Activated CD4-positive, alpha-beta T cell treated with anti-CD3 and anti-CD28 coated beads, Interleukin-2, Interleukin-4, amounts not matched to agents 100 ng/mL and 50 ng/mL, durations not matched to agents 16 hours and 8 hours (primary cell): ENCODE measurements at places on chromosomes 5 and 9.
A peak's percentile ranks its signal among the peaks of the same experiment; 100 is the strongest.

DNA sequence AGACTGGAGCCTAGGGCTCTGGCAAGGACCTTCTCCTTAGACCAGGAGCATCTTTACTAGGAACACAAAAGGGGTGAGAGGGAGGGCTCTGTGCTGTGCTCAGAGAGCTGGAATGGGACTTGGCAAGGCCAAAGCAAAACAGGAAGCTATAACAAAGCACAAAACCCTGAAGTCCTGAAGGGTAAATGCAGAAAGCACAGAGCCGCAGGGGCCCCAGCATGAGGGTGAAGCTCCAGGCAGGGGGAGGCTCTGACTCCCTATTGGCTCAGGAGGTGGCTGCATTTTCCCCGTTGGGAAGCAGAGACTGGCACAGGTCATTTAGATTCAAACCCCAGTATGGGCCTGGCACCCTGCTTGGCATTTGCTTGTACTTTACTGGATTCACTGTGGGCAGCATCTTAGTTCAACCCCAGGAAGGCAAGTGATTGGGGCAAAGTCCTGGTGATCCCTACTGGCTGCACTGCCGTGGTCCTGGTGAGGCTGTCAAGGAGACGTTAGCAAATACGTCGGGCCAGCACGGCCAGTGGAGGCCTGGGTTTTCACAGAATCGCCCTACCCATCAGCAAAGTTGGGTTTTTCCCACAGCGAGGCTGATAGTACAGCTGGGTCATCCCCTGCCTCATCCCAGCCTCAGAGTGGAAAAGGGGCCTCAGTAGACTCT lies 46.3 kb downstream of the GGTA1 start:
- DNase-seq = no peak

GRCh38 chr5:61402244-61402823 lies 70.3 kb downstream of the ZSWIM6 start:
- no peak for DNase-seq

DNA sequence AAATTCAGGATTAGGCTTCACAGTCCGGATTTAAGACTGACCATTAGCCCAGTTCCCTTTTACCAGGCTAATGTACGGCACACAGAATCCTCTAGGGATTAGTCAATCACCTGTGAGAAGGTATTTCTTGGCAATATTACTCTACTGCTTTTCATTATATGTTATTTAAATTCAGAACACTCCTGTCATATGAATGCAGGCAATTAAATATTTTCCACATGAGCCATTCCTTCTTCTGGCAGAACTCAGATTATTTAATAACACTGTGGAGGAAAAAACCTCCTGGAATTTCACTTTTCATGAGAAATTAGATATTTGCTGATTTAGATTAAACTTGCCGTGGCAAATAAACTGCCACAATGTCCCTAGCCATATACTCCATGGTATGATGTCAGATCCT lies 1357.5 kb upstream of the C9orf72 start:
- DNase-seq = no peak

GRCh38 chr9:89225587-89225986 lies 47.0 kb upstream of the SHC3 start:
- no peak for DNase-seq

DNA sequence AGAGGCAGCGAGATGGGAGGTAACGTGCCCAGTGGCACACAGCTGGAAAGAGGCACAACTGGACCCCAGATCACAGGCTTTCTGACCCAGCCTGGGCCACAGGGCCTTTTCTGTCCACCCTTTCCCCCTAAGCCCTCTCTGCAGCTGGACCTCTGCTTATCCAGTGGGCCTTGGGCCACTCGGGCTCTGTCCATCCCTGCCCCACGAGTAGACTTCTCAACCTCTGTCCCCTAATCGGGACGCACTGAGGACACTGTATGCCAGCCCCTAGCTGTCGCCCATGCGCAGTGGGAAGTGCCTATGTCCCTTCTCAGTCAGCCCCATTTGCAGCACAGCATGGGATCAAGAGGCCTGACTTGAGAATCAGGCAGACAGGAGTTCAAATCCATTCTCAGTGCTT lies 65.6 kb upstream of the NEURL1B start:
- no peak for DNase-seq

GRCh38 chr9:94100152-94100879 lies 16.1 kb downstream of the PTPDC1 start:
- no peak for DNase-seq

DNA sequence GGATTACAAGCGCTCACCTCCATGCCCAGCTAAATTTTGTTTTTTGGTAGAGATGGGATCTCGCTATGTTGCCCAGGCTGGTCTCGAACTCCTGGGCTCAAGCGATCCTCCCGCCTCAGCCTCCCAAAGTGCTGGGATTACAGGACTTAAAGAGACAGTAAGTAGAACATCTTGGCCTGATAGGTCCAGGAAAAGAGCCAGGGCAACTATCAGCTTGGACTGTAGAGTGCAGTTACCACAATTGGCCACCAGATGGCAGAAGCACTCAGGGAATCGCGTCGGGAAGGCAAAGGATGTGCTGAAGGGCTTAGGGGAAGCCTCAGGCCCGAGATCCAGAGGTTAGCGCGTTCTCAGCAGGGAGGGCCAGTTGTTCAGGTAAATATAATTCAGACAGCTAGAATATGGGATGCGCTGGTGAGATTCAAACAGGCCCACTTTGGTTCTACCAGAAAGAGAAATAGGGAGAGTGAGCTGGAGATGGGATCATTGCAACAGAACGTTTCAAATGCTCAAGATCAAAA lies 21.5 kb downstream of the C9orf57 start:
- DNase-seq = peak; percentile 72

- peak; percentile 61 for DNase-seq
Measured at GRCh38 chr9:1869843-1870242, 145.3 kb upstream of the SMARCA2 start.

- DNase-seq = peak; percentile 14
Measured at GRCh38 chr9:98707166-98708102, 1.3 kb downstream of the GABBR2 start.

DNA sequence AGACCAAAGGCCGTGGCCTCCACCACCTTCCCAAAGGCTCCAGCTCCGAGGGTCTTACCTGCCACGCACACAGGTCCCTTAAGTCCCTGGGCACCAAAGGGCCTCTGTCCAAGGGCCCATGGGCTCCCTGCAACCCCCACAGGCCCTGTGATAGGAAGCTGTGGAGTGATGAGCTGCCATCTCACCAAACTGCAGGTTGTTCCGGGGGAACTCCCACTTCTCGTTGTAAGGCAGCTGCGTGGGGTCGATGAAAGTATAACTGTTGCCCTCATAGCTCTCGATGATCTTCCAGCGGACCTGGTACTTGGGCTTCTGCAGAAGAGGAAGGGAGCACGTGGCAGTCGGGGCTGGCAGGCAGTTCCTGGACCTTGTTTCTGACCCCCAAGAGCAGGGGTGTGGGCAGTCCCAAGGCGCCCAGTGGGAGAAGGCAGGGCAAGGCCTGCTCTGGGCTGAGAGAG lies 24.8 kb downstream of the CSF1R start:
- no peak for DNase-seq

DNA sequence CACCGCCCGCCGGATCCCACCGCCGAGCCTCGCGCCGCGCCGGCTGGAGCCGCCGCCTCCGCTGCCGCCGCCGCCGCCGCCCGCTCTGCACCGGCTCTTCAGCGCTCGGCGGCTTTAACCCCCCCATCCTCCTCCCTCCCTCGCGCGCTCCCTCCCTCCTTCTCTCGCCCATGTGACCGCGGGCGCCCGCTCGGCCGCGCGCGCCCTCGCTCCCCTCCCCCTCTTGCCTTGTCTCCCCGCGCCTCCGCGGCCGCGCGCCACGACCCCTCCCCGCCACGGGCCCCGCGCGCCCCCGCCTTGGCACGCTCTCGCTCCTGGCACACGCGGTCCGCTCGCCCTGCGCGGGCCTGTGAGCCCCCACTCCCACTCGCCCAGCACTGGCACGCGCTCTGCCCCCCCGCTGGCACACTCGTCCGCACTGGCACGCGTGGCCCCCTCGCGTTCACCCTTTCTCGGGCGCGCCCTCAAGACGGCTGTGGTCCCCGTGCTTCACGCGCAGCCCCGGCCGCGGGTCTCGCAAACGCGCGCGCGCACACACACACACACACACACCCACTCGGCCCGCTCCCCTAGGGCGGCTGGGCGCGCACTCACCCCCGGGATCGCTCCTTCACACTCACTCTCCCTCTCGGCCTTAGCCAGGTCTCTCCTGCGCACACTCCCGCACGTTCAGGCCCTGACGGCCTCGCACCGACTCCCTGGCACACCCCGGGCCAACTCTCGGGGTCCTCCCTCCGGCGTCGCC lies at the start of gene CNTFR:
TSS of gene CNTFR (minus strand) at position 89 of the 745 bp plus-strand sequence. CDS start 20,743 bp downstream, outside the sequence.
- DNase-seq = no peak

- DNase-seq = no peak
Measured at GRCh38 chr9:118305331-118305730, 601.1 kb downstream of the TLR4 start.

- DNase-seq = no peak
Measured at GRCh38 chr5:136522217-136522956, 157.0 kb upstream of the TRPC7 start.

DNA sequence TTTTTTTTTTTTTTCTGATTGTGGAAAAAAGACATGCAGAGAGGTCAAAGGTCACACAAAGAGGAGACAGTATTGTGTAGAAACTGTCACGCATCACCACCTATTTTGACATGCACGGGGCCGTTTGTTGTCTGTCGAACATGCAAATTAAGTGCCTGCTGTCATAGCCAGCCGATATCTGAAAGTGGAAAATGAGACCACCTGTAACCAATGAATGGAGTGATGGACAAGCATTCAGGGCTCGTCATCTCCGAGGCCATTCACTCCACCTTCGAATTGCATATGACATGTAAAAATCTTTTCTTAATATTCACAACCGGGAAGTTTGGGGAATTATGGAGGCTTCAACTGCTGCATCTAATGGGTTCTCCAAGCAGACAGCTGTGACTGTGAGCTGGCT lies 512.2 kb upstream of the ADAMTS16 start:
- no peak for DNase-seq

GRCh38 chr5:83433891-83434290 lies 37.7 kb upstream of the VCAN start:
- DNase-seq = no peak

DNA sequence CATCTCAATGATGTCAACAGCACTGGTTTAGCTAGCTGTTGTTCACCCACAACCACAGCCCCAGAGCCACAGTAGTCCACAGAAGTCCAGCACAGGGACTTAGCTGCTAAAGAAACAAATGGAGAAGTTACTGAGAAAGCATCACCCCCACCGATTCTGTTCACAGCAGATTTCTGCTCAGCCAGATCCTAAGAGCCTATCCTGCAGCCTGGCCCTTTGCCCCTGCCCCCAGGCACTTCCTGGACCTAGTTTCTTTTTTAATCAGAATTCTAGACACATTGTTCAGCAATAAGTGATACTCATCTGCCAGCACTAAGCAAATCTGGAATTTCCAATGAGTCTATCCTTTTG lies 7.4 kb downstream of the B4GALT1 start:
- peak; percentile 87 for DNase-seq

GRCh38 chr5:14849516-14850294 lies 21.9 kb downstream of the ANKH start:
- DNase-seq = no peak

DNA sequence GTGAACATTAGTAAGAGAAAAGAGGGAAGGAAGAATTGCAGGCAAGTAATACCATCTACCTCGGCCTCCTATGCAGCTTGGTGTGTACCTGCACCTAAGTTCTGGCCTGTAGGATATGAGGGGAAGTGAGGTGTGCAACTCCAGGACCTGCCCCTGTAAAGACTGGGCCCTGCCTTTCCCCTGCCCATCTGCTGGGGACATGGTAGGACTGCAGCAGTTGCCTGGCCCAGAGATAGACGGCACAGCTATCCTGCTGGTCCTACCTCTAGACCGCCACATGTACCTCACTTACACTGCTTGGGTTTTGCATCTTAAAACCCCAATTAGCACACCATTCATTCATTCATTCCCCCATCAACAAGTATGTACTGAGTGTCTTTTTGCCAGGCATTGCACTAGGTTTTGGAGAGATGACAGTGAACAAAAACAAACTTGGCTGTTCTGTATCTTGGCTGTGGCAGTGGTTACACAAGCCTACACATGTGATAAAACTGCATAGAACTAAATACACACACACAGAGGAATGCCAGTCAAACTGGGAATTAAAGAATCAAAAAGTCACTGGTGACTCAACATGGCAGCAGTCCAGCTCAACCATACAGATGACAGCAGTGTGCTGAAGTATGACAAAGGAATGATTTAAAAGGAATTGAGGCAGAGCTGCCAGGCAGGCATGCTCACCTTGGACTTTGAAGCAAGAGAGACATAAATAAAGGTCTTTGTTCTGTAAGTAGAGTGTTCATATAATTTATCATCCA lies 23.3 kb upstream of the MGAT1 start:
- no peak for DNase-seq

DNA sequence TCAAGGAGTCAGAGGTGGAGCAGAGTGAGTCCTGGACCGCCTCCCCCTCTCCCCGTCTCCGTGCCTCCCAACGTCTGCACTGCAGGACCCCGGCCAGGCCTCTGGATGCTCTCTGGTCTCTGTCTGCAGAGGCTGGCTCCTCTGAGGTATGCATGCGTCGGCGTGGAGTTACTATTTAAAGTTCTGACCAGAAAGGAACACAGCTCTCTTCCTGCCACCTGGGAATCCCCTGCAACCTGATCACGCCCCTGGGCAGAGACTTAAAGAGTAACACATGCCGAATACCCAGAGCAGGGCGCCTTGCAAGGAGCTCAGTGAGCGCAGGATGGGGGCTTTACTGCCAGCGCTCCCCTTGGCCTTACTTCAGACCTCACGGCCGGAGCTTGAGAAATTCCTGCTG lies 16.0 kb downstream of the ANXA6 start:
- peak; percentile 71 for DNase-seq

- no peak for DNase-seq
Measured at GRCh38 chr5:91206734-91207133, 176.4 kb downstream of the ARRDC3 start.

DNA sequence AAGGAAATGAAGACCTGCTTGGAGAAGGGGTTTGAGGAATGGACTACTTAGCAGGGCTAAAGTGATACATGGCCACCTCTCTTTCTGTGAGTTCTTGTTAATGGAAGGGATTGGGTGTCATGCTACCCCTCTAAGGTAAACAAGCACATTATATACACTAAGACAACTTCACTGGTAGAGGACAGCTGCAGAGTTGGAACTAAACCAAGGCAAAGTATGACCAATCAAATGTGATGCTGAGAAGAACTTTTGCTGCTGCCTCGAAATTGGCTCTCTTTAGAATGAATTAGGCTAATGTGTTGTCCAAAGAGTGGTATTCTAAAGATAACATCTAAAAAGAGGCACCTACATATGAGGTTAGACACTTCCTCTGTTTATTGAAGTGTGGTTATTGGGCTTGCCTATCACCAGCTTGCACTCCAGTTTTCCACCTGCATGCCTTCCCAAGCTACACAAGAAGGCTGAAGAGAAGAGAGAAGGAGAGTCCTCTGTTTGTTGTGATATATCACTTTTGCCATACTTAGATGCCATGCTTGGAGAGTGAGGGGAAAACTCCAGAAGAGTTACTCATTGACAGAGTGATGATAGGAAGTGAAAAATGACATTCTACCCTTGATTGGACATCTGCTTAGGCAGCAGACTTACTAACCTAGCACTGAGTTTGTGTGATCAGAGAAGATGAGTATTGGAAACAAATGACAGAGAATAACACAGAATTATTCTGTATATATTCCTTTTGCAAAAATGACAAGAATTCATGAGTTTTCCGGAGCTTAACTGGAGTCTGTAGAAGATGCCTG lies 536.1 kb downstream of the ZNF608 start:
- DNase-seq = no peak

GRCh38 chr9:33988219-33988890 lies 60.3 kb downstream of the UBAP2 start:
- DNase-seq = peak; percentile 71
